ENCODE measurements at places on chromosomes 11 and 22.

GRCh38 chr11:13260201-13260962 lies 17.2 kb upstream of the BMAL1 start:
- DNase-seq: no peak

GRCh38 chr11:62202910-62203309 lies 5.6 kb upstream of the SCGB2A1 start:
- DNase-seq: no peak

- DNase-seq: no peak
Observed at GRCh38 chr11:61540528-61540927, 32.0 kb downstream of the LRRC10B start.

- DNase-seq: no peak
Observed at GRCh38 chr22:38305471-38306448, 11.5 kb downstream of the CSNK1E start.

- DNase-seq: no peak
Observed at GRCh38 chr22:42401535-42402334, 30.5 kb downstream of the NFAM1 start.

- no peak for DNase-seq
Observed at GRCh38 chr22:24499706-24500276, 4.7 kb downstream of the UPB1 start.

DNA sequence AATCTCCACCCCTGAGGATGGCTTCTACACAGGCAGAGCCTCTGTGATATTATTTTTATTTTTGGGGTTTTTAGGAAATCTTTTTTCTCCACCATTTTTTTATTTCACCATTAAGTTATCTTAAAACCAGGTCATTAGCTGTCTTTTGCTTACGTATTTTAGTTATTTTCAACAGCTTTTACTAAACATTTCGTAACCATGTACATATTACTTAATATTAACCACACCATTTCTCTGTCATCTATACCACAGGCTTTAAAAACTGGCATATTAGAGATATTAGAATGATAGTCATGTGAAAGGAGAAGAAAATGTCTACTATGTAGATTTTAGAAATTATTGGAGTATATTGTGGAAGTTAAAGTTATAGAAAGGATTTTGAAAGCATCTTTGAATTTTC lies 37.4 kb downstream of the YAP1 start:
- DNase-seq: no peak

DNA sequence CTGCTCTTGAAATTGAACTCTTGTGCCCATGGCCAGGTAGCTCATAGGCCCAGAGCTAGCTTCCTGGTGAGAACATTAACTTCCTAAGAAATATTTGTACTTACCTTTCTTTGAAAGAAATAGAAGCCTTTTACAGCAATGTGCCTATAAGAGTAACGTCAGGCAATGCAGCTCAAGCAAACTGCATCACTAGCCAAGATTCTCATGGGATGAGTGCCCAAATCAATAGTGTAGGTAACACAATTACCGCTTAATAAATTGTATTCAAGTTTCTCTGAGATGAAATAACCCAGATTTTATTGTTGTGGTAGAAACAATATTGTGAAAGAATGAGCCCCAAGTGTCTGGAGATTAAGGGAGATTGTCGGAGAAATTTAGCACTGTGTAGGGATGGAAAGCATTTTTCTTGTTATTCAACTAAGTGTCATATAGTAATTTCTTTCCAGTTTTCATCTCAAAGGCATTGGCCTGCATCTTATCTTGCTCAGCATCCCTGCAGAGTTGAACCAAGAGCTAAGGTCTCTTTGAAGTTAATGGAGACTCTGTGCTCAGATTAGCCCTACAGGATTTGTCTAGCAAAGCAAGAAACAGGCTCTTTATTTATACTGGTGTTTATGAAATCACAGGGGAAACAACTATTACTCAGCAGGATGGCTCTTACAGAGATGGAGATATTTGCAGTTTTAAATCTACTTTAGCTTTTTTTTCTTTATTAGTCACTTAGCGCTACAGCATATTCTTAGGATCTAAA lies 321.0 kb upstream of the PDGFD start:
- DNase-seq: no peak

- peak; percentile 96 for DNase-seq
Observed at GRCh38 chr11:111735262-111736116, 30.7 kb downstream of the PPP2R1B start.

GRCh38 chr11:31619980-31620379 lies 110.4 kb downstream of the ELP4 start:
- DNase-seq: no peak

GRCh38 chr11:15055620-15056356 lies 17.6 kb upstream of the CALCB start:
- DNase-seq: no peak

DNA sequence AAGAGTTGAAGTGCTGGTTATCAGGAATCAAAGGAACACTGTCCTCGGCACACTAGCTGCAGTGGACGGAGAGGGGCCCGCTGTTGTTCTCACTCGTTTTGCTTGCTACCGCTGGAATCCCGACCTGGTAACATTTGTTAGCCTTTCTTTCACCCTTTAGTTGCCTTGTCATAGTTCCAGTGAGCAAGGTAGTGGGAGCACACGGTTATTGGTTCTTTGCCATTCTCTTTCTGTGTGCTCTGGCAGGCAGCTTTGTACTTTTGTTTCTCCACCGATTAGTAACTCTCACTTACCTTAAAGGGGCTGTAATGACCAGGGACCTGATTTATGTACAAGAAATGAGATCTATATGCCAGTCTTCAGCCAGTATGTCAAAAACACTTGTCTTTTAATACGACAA lies 1.8 kb downstream of the DEPDC7 start:
- no peak for DNase-seq

DNA sequence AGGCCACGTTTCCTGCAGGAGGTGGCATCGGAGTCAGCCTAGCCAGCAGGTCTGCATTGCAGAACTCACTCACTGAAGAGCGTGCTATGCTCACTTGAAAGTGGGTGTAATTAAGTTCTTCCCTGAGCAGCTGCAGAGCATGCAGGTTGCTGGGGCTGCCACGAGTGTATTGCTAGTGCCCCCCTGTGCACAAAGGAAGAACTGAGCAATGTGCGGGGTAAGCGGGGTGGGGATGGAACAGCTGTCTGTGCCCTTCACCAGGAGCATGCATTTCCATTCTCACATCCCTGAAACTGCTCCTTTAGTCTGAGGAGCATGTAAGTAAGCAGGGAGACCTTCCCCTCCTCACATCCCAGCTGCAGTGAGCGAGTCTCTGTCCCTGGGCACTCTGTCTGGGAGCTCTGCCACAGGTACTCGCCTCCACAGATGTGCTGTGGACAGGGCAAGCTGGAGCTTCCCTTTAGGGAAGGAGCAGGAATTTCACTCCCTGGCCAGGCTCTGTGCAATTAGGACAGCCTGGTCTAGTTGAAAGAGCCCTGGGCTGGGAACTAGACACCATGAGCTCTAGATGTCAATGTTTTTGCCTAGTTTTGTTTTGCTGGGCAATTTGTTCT lies 1031.8 kb downstream of the NTM start:
- no peak for DNase-seq

DNA sequence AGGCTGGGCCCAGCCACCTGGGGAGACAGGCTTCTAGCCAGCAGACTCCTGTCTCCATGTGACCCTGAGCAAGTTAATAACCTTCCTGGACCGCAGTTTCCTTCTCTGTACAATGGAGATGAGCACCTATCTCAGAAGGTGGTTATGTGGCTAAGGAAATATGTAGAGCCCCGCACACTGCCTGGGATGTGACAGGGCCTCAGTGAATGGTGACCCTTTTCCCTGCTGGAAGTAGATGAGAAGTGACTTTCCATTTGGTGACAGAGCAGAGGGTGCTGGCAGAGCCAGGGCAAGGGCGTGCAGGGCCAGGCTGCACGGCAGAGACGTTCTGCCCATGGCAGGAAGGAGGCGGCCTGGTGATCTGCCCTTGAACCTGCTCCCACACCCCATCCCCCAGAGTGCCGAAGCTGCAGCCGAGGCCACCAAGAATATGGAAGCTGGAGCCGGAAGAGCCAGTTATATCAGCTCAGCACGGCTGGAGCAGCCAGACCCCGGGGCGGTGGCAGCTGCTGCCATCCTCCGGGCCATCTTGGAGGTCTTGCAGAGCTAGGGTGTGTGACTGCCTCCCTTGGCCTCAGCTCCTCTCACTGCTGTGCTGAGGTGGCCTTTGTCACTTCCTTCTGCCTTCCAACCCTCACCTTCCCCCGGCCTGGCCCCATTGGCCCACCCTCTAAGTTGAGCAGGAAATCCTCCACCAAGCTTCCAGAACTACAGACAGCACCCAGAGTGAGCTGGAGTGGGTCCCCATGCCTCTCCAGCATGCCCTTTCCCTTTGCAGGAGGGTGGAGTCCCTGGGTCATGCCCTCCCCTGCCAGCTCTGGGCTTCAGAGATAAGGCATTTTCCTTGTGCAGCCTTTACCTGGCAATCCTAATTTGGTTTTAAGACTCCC lies 13.2 kb downstream of the TKFC start:
- DNase-seq: no peak
